ENCODE measurements at places on chromosomes 7 and 10.

DNA sequence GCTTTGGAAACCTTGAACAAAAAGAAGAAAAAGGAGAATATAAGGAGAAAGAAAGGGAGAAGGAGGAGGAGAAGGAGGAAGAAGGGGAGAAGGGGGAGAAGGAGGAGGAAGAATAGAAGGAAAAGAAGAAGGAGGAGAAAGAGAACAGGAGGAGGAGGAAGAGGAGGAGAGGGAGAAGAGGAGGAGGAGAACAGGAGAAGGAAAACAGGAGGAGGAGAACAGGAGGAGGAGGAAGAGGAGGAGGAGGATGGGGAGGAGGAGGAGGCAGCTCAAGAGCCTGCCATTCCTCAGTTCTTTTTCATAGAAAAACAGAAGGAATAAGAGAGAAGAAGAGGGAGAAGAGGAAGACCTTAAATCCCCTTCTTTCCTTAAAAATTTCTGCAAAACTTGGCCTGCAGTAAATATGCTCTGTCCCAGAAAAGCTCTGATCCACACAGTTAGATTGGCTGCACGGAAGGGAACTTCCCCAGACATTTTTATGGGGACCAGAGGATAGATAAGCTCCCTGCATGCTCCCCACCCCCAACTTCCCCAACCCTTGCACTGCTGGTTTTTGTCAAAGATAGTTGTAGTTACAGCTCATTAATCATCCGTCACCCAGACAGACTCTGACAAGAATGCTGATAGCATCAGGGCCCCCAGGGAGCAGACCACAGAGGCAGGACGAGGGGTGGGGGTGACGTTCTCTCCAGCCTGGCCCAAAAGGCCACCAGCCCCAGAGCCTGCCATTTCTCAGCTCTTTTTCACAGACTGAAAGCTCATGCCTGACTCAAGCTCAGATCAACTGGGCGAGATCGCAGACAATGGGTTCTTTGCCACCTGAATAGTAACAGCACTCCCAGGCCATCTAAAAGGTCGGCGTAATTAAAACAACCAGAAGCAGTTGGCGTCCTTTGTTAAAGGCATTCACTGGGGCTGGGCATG is 34.5 kb upstream of the LYZL1 start:
- peak; percentile 49 for DNase-seq

- DNase-seq, result no peak
These were observed 101.9 kb downstream of the EXOC4 start for GRCh38 chr7:133354546-133355324.

- DNase-seq, result no peak
These were observed 6.5 kb upstream of the HERPUD2 start for GRCh38 chr7:35701287-35701900.

- DNase-seq, result no peak
These were observed 592 bp upstream of the ATP6V1F start for GRCh38 chr7:128861957-128862570.

DNA sequence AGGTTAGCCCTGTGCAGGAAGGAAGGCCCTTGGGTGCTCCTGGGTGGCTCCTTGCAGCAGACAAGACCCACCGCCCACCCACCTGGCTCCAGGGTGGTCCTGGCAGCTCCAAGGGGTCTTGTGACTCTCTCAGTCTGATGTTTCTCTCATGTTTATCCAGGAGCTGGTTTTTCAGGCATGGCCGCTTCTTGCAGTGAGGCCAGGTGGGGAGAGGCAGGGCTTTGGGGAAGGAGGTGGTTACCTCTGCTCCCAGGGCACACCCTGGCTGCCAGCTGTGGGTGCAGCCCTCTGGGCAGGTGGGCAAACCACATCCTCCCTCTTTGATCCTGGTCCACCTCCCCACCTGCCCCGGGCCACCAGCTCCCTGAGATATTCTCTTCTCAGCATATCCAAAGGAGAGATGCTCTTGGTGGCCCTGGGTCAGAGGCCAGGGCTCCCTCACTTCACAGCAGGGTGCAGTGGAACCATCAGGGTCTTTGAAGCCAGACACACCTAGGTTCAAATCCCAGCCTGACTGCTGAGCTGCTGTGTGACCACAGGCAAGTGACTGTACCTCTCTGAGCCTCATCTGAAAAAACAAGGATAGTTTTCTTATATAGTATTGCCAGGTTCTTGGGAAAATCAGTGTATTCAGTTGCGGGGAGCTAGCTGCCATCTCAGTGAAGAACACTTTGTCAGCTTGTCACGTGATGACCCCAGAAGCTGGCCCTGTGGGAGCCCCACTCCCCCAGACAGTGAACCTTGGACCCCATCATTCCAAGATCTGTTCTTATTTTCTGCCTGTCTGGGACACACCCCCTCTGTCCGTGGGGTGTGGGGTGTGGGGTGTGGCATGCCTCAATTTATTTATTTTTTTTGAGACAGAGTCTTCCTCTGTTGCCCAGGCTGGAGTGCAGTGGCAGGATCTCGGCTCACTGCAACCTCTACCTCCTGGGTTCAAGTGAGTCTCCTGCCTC is 11.5 kb downstream of the GTF2IRD1 start:
- peak; percentile 98 for DNase-seq

DNA sequence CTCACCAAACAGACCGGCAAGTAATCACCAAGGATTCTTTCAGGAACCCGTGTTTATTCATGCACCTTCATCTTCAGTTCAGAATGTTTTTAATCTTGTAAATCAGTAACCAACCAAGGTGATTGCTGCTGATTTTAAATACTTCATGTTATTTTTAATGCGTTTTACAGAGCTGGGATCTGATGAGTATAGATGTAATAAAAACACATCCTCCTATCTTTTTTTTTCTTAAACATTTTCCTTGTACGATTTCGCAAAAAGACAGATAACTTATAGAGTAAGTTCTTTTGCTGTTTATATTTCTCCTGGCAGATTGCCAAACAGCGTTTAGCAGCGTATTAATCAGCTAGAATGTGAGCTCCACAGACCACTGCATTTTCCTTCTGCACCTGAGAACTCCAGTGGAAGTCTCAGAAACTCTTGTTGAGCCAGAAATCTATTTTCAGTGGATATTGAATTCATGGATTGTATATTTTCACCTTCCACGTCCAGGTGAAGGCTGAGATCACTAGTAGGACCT is 397.8 kb upstream of the NRP1 start:
- no peak for DNase-seq

GRCh38 chr7:5773661-5774086 is 7.8 kb downstream of the RNF216 start:
- peak; percentile 93 for DNase-seq

GRCh38 chr7:28549998-28550397 is 137.7 kb downstream of the CREB5 start:
- no peak for DNase-seq

- no peak for DNase-seq
These were observed 1262.0 kb downstream of the TYW1 start for GRCh38 chr7:68258609-68259008.

DNA sequence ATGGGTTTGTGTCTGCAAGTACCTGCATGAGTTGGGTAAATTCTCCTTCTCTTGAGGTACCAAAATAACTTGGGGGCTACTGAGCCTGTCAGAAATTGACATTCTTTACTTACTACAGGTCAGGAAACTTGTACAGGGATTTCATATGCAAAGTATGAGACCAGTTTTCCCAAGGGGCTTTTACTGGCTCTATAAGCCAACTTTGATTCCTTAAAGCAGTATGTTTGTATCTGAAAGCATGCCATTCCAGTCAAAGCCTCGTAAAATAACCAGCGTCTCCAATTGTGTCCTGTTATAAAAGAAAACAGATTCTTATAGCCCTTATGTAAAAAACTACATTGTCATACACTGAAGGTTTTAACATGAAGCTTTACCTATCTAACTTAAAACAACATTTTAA is 90.2 kb downstream of the ZNF467 start:
- no peak for DNase-seq

DNA sequence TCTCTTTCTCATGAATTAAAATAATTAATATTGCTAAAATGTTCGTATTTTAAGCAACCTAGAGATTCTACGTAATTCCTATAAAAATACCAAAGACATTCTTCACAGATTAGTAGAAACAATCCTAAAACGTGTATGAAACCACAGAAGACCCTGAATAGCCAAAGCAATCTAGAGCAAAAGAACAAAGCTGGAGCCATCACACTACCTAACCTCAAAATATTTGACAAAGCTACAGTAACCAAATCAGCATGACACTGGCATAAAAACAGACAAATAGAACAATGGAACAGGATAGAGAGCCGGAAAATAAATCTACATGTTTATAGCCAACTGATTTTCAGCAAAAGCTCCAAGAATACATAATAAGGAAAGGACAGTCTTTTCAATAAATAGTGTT is 105.5 kb upstream of the PTN start:
- DNase-seq, result no peak

GRCh38 chr7:129437190-129437589 is 3.0 kb downstream of the STRIP2 start:
- no peak for DNase-seq

DNA sequence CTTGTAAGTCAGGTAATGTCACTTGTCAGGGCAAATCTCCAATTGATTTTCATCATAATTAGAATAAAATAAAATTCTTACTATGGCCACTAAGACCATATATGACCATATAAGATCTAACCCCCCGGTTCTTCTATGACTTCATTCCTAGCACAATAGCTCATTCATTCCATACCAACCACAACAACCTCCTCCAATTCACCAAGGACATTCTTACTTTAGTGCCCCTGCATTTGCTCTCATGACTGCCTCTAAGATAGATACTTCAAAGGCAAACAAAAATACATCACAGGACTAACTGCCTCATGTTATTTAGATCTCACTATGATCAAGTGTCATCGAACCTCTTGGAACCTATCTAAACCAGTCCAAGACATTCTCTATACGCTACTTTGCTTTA is 90.8 kb downstream of the SNX13 start:
- peak; percentile 19 for DNase-seq

DNA sequence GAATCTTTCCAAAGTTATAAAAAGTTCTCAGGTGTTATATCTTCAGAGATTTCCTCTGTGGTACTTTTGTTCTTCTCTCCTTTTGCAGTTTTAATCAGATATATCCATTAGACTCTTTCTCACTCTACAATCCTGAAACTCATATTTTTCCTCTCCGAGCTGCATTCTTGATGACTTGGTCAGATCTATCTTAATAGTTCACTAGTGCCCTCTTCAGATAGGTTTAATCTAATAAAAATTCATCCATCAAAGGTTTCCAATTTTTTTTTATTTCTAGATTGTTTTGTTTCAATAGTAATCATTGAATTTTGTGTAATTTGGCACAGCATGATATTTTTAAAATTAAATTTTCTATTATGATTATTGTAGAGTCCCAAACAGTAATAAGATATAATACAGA is 21.8 kb upstream of the DGKB start:
- DNase-seq, result no peak

DNA sequence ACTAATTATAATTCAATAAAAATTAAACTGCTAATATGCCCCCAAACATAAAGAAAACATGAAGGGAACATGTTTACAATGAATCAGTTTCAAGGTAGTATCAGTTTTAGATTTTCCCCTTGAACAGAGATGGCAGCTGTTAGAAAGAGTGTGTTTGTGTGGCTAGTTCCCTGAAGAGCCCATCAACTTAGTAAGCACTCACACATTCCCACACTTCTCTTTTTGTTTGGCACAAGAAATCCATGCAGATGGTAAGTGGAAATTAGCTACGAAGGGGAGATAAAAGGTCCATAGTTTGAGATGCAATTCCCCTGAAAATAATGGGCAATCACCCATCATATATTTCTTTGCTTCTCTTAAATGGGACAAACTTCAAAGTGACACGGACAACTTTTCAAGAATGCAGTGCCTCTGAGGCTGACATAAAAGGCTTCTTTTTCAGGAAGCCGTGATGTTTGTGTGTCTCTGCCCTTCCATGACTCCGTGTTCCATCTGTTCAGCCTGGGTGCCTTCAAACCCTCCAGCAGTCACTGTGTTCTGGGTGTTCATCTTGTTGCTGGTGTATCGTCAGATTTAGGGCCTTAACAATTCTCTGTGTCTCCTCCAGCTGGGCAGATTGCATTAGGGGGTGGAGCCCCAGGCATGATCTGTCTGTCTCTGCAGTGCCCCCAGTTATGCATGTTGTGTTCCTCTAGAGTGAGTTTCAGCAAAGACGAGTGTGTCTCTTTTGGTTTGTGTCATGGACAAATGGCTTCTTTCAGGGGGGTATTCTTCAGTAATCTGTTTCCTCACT is 259.5 kb upstream of the NPY start:
- peak; percentile 13 for DNase-seq

DNA sequence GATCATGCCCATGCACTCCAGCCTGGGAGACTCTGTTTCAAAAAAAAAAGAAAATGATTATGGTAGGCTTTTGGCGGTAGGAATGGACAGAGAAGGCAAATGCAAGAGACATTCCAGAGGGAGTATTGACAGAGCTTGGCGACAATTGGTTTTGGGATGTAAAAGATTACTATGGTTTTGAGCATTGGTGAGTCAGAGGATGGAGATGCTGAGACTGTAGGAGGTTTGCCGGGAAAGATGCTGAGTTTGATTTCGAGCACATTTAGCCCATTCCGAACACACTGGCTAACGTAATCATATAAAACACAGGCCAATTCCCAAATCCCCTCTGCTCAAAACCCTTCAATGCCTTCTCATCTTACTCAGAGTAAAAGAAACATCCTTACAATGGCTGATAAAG is 161.6 kb upstream of the MKLN1 start:
- DNase-seq, result no peak

- no peak for DNase-seq
These were observed 13.4 kb downstream of the C10orf71 start for GRCh38 chr10:49312246-49312869.

DNA sequence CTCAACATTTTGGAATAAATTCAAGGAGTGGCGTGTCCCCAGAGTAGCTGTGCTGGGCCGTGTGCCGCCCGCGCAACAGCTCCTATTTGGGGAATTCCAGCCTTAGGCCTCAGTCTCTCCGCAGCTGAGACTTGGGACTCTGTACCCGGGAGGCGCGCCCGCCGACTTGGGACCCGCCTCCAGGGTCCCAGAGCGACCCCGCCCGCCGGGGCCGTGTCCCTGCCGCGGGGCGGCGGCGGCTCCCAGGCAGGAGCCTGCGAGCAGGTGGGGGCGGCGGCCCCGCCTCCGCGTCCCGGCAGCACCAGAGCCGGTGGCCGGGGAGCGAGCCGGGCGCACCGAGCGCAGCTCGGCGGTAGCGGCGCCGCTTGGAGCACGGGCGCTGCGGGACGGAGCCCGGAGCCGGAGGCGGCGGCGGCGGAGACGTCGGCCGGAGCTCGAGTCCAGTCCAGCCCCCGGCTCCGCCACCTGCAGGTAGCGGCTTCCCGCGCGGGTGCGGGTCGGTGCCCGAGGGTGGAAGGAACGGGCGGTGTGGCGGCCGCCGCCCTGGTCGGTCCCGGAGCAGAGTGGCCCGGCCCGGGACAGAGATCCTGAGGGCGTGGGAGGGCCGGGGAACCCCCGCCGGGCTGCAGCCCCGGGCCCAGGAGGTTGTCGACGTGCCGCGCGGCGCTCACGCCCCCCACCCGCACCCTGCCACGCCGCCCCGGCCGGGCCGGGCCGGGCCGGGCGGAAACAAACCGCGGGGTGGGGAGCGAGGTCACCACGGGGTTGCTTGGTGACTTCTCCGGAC is at the start of gene WIPF3:
Gene WIPF3 (plus strand): TSS at position 301 of the 787 bp plus-strand sequence. CDS start 28,217 bp downstream, outside the sequence.
- peak; percentile 31 for DNase-seq

- DNase-seq, result no peak
These were observed 137.0 kb downstream of the GLCCI1 start for GRCh38 chr7:8105449-8106095.

GRCh38 chr7:106593028-106593417 is 67.9 kb downstream of the CCDC71L start:
- DNase-seq, result no peak

GRCh38 chr7:69937097-69937496 is 338.8 kb downstream of the AUTS2 start:
- no peak for DNase-seq
